ENCODE measurements at places on chromosomes 4 and X. TPM values are rescaled to one million over a fixed set of nuclear protein-coding genes. Genes with fewer than 3 reads are reported as not detected.

DNA sequence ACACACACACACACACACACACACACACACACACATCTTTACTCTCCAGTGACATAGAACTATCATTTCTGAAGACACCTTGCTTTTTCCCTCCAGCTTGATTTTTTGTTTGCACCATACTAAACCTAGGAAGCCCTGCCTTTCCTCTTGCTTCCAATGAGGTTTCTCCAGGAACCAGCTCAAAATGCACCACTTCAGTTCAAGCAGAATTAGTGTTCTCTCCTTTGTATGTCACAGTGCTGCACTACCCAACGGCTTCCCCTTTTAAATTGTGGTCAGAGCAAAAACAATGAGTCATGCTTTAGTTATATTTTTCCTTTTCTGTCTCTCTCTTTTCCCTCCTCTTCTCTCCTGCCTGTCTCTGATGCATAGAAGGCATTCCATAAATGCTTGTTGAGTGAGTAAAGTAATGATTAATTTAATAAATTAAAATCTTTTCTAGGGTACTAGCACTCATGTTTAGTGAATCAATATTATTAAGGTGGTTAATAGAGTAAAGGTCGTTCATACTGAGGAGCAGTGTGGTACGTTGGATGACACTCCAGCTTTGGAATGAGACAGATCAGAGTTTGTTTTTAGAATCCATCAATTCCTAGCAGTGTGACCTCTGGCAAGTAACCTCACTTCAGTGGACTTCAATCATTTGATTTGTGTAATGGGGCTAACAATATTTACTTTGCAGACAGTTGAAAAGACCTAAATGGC is 5.9 kb downstream of the RTL3 start:
- DNase-seq = no peak

Gene RTL3
- not detected for total RNA-seq

DNA sequence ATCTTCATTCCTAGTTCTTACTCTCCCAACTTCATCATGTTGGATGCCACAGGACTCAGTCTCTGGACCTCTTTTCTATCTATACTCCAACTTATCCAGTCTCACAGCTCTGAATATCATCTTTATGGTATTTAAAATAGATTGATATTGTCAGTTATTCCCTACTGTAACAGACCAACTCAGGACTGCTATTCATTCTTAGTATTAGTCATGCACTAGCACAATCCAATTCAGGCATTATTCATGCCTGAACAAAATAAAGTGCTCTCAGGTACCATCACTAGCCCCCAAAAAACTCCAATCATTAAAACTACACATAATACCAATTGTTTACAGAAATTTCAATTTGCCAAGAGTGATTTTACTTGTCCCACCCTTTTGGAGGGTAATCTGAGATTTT is 37.7 kb downstream of the FRYL start:
- no peak for DNase-seq

- DNase-seq = no peak
Measured at GRCh38 chr4:186688150-186688943, 35.3 kb downstream of the FAT1 start.

DNA sequence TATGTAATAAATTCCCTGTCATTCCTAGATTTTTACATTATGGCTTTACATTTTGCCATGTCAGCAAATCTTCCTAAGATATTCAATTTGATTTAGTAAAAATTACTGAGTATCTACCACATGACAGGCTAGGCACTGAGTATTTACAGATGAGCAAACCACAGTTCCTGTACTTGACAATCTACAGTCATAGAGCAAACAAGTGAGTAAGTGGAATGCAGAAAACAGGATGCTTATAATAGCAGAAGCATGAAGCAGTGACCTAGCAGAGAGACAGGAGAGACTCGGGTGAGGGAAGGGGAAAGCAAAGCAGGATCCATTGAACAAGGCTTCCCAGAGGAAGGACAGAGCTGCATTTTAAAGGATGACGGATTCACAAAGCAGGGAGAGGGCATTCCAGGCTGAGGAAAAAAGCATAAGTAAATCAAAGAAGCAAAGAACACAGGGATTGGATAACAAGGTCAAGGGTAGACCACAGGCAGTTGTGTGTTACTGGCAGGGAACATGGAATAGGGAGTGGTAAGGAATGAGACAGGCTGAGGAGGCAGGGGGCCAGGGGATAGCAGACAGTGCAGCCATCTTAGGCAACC is 124.7 kb upstream of the C1QTNF7 start:
- DNase-seq = no peak

GRCh38 chrX:135981010-135981409 is 4.2 kb upstream of the SLC9A6 start:
- DNase-seq = no peak

- no peak for DNase-seq
Measured at GRCh38 chr4:17068392-17068791, 169.9 kb upstream of the LDB2 start.

- no peak for DNase-seq
Measured at GRCh38 chr4:19227701-19228100, 1024.0 kb upstream of the SLIT2 start.

- no peak for DNase-seq
Measured at GRCh38 chr4:123578276-123579029, 181.9 kb downstream of the SPRY1 start.

DNA sequence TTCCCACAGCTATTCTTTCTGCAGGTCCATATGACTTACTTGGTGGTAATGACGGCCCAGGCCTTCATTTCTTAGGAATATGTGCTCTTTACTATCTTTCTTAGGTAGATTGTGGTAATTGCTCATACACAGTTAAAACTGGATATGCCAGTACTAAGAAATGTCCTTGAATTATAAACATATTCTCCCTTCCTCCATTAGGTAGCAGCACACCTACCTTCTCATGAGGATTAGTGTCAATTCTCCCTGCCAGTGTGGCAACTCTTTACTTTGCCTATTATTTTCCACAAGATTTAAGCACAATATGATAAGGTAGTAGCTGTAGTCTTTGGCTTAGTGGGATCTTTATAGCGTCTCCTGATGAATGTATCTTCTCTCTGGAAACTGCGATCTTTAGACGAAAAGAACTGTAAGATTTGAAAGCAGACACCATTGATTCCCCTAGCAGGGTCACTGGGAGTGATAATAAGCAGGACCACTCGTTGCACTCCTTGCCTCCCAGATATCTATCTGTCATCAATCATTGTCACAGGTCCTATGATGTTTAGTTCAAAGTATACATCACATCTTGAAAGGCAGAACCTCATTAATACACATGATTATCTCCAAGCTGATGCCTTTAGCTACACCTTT is 1240.7 kb downstream of the C4orf33 start:
- no peak for DNase-seq

Gene RTL5
- total RNA-seq = 23.0 TPM

DNA sequence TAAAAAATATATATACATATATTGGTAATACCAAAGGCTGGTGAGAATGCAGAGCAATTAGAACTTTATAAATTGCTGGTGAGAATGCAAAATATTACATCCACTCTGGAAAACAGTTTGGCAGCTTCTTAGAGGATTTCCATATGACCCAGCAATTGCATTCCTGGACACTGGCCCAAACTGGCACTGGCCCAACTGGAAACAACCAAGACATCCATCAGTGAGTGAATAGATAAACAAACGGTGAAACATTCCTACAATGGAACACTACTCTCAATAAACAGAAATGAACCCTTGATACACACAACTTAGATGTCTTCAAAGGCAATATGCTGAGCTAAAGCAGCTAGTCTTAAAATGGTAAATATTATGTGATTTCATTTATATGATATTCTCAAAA is 524.2 kb downstream of the IQCM start:
- no peak for DNase-seq

- DNase-seq = no peak
Measured at GRCh38 chr4:71930459-71930858, 101.3 kb upstream of the NPFFR2 start.

- DNase-seq = peak; percentile 40
Measured at GRCh38 chrX:147550217-147550616, 361.5 kb upstream of the FMR1 start.

Gene ZNF732
- 5.1 TPM for total RNA-seq

- DNase-seq = no peak
Measured at GRCh38 chr4:22202246-22202974, 253.8 kb upstream of the KCNIP4 start.

GRCh38 chr4:173821036-173821435 is 291.0 kb upstream of the HAND2 start:
- DNase-seq = no peak

Gene RTL9
- 0.37 TPM for total RNA-seq

GRCh38 chr4:20037745-20038144 is 214.0 kb upstream of the SLIT2 start:
- DNase-seq = no peak

- no peak for DNase-seq
Measured at GRCh38 chr4:161916035-161916434, 247.8 kb downstream of the FSTL5 start.

Gene RAB33B
- 6.5 TPM for total RNA-seq

- DNase-seq = no peak
Measured at GRCh38 chr4:118742050-118742449, 56.9 kb downstream of the METTL14 start.

DNA sequence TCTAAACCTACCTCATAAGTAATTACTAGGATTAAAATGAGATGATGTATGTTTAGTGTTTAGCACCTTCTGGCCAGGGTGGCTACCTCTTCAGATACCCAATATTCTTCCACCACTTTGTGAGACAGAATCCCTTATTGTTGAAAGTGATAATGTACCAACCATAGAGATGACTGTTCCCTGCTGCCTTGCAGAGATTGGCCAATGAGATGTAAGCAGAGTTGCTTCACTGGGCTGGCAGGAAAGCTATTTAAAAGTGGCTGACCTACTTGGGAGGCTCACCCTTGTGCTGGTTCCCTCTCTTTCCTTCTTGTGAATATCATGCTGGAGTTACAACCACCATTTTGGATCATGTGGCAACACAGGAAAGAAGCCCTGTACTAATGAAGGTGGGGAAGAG is 58.9 kb downstream of the TMEM154 start:
- DNase-seq = no peak

DNA sequence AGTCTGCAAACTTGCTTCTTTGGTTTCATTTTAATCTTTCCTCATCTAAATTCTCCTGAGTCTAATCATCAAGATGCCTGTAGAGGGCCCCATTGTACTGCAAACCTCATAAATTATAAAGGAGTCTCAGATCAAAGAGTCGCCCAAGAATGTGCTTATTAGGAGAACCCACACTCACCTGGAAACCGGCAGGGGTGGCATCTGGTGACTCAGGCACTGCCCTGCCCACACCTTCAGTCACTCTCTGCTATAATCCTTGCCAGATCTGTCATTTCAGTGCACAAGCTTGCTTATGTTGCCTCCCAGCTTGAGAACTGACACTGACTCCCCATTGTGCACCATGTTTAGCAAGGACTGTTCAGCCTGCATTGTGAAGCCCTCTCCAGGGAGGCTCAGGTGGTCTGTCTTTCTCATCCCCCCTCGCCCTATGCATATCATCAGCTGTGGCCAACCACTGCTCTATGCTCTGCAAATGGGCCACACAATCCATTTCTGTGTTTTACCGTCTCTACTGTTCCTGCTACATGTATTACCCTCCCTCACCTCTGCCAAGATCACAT is 12.4 kb downstream of the EPGN start:
- DNase-seq = no peak

DNA sequence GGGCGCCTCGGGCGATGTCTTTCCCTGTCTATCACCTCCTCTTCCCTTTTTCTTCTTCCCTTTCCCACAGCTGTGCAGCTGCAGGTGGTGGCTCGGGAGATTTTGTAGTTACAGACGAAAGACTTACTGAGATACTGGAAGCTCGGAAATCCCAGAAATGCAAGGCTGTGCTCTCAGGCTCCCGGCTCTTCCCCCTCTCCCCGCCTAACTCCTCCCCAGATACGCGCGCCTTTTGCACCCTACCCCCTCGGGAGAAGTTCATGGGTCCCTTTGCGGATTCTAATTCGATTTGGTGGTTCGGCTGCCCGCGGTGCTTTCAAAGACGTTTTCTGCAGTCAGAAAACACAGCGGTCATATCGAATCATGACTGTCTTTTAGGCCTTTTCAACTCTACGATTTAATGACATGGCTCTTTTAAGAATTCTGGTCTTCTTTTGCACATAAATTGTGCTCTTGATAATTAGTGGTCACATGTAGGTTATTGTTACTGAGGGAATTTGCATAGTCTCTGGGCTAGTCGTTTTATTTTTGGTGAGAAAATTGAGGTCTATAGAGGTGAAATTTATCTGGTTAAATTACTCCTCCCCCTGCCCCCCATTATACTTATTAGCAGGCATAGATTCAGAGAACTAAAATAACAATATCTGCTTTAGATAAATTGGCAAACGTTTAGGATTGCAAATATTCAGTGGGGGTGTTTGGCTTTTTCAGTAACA is 1.6 kb downstream of the SEPTIN11 start:
- no peak for DNase-seq

DNA sequence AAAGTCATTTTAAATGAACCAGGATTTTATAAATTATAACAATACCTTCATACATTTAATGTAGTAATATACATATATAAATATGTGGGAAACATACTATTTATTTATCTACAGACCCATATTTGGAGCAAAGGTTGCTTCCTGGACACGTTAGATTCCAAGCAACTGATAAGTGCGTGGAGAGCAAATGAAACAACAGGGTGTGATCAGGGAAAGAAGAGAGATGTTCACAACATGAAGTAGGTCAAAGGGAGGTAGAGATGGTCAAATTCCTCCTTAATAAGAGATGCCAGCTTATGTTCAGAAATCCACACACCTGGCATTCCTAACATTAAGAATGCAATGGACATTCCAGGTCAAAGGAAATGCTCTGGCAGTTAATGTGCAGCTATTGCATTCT is 53.1 kb upstream of the HPGD start:
- DNase-seq = no peak

DNA sequence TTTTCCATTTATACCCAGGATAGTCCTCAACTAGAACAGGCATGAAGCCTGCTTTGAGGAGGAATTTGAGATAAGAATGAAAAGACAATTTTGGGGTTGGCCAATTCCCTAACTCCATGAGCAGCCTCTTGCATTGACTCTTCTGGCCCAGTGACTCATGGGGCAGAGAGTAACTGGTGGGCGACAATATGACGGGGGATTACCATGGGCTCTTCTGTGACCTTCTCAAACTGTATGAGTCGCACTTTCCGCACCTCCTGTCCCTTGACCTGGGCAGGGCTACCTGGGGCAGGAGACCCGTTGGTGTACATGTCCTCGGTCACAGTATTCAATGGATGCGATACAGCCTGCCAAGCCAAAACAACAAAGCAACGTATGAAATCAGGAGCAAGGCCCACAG is 13.3 kb downstream of the MPP1 start:
- no peak for DNase-seq

Gene PTCHD1
- total RNA-seq = 0.32 TPM

GRCh38 chr4:19259920-19260319 is 991.8 kb upstream of the SLIT2 start:
- no peak for DNase-seq

Gene NALF2
- total RNA-seq = 5.7 TPM

DNA sequence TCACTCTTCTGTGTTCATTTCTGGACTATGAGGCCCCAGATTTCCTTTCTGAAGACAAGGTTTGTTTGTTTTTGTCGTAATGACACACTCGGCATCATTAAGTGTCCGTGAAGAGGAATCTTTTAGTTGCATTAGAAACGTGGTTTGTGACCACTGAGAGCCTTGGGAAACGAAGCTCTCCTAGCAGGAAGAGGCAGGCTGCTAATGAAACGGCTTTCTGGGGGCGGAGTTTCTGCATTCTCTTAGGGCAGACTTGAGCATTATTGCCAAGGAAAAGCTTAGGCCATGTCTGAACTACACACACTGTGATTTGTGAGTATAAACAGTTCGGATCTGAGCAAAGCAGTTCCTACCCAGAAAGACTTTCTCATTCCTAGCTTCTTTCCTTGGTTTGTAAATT is 64.0 kb downstream of the SOX3 start:
- peak; percentile 37 for DNase-seq

GRCh38 chr4:13430834-13431568 is 53.1 kb downstream of the RAB28 start:
- no peak for DNase-seq

GRCh38 chrX:150575419-150575814 is 7.0 kb downstream of the MTM1 start:
- DNase-seq = no peak
